Right renal pelvis (tissue), 4 donors: ENCODE measurements at places on chromosomes 5 and 9.

- no peak for DNase-seq
Observed at GRCh38 chr9:86637515-86637914, 283.3 kb upstream of the TUT7 start.

DNA sequence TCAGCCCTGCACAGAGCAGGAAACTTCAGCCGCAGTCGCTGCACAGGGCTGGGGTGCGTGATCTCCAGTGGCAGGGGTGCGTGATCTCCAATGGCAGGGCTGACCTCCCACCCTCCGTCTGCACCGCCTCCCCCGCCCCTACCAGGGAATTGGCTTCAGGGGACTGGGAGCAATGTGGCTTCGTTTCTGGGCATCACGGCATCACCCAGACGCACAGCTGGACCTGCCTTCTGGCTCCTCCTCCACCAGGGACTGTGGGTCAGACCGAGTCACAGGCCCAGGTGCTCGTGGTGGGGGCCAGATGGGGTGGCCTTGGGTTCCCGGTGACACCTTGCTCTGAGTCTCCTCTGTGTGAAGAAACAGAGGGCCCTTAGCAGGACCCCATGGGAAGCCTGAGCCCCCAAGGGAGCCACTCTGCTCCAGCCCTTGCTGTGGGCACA lies 51.1 kb downstream of the AHRR start:
- no peak for DNase-seq

GRCh38 chr5:120555345-120555744 lies 91.2 kb downstream of the PRR16 start:
- no peak for DNase-seq

- DNase-seq = no peak
Observed at GRCh38 chr5:58405175-58405574, 54.7 kb downstream of the PLK2 start.

- no peak for DNase-seq
Observed at GRCh38 chr5:19745247-19745646, 242.8 kb downstream of the CDH18 start.

GRCh38 chr5:175845229-175845628 lies 26.1 kb upstream of the CPLX2 start:
- DNase-seq = no peak

GRCh38 chr9:26244661-26245451 lies 566.6 kb upstream of the TUSC1 start:
- no peak for DNase-seq

GRCh38 chr9:128494108-128494745 lies 10.3 kb upstream of the GLE1 start:
- no peak for DNase-seq

GRCh38 chr9:32431196-32431595 lies 46.8 kb downstream of the ACO1 start:
- no peak for DNase-seq

DNA sequence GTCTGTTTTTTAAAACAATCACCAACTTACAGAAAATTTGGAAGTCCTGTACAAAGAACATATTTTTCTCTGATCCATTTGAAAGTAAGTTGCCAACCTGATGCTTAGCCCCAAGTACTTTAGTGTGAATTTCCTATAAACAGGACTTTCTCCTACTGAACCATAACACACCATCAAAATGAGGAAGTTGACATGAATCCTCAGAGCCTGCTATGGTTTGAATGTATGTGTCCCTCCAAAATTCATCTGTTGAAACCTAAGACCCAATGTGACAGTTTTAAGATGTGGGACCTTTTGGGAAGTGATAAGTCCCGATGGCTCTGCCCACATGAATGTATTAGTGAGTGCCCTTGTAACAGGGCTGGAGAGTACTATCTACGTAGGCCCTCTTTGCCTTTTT lies 6.4 kb upstream of the ACOT12 start:
- no peak for DNase-seq

- DNase-seq = no peak
Observed at GRCh38 chr5:55993731-55994494, 850 bp downstream of the IL6ST start.

GRCh38 chr9:96493757-96494156 lies 43.8 kb downstream of the HABP4 start:
- no peak for DNase-seq

DNA sequence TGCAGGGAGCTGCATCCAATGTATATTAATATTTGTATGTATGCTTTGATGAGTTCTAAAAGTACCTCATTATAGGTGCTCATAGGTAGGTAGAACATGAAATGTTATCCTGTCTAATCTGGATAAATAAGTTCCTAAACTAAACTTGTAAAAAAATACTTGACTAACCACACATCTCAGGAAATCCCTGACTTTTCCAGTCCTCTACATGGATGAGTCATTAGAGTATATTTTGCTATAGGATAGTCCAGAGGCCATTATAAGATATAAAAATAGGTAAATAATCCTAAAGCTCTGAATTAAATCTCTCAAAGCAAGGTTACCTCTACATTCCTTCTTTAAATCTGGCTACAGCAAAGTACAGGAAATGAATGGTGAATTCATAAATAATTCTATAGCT lies 404.3 kb downstream of the RAB3C start:
- no peak for DNase-seq

DNA sequence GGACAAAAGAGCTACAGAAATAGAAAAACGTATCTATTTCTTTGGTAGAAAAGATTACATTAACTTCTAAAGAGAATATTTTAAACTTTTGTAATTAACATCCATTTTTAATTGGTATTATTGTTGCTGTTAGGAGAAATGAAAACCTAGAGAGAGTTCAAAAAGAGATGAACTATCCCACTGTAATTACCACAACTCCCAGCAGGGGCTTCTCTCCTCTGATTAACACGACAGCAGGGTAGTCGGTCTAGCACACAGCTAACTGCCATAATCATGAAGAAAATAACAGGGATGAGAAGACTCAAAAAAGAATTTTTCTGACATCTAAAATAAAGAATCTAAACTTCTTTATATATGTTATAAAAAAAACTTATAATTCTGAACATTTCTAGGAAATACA lies 86.2 kb upstream of the CDH9 start:
- no peak for DNase-seq

DNA sequence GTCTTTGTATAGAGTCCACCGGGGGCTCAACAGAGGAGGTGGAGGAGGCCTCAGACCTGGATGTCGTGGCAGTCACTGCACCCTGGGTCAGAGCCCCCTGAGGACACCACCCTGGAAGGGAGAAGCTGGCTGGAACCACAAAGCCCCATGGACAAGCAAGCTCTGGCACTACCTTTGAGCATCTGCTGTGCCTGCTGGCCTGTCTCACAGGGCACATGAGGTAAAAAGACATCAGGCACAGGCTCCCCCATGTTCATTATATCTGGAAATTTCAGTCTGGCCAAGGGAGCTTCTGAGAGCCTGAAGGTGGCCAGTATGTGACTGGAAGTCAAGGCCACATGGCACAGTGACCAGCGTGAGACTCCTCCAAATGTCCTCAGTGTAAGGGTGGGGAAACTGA lies 22.9 kb downstream of the KCNMB1 start:
- no peak for DNase-seq

DNA sequence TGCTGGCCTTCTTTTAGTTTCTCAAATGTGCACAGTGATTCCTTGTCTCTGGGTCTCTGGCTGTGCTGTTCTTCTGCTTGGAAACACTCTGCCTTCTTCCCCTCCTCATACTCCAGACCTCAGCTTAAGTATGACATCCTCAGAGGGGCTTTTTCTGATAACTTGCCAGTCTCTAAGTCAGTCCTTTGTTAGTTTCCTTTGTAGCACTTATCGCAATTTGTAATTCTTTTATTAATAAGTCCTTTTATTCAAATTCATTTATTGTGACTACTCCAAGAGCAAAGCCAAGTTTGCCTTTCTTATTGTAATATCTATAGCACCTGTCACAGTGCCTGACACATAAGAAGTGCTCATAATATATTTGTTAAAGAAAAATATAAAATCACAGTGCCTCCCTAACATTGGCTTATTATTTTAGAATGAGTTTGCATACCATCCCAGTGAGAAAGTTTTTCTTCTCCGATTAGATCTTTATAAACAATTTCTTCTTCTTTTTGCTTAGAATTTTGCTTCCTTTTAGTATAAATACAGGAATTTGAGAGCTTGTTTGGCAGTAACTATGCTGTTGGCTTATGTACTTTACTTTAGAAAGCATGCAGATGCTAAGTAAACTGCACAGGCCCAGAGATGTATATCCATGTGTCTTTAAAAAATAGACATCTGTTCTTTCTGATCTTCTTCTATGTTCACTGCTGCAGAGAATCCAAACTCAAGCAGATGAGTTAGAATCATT lies 198.0 kb downstream of the GAS1 start:
- DNase-seq = no peak

- DNase-seq = no peak
Observed at GRCh38 chr5:56964173-56964572, 12.2 kb upstream of the MIER3 start.

DNA sequence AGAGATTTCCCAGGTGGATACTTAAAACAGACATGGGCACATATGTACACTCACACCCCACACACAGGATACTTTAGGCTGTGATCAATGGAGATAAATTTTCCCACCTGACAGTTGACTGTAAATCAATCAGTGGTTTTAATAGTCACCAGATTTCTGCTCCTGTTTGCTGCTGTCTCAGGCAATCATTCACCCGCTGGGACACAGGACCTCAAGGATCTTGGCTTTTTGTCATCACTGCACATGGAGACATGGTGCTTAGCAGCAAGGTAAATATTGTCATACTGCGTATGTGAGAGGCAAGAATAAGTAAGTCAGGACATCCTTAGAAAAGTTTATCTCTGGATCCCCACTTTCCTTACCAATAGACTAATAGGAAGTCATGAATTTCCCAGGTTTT lies 60.8 kb upstream of the KLF9 start:
- DNase-seq = no peak

DNA sequence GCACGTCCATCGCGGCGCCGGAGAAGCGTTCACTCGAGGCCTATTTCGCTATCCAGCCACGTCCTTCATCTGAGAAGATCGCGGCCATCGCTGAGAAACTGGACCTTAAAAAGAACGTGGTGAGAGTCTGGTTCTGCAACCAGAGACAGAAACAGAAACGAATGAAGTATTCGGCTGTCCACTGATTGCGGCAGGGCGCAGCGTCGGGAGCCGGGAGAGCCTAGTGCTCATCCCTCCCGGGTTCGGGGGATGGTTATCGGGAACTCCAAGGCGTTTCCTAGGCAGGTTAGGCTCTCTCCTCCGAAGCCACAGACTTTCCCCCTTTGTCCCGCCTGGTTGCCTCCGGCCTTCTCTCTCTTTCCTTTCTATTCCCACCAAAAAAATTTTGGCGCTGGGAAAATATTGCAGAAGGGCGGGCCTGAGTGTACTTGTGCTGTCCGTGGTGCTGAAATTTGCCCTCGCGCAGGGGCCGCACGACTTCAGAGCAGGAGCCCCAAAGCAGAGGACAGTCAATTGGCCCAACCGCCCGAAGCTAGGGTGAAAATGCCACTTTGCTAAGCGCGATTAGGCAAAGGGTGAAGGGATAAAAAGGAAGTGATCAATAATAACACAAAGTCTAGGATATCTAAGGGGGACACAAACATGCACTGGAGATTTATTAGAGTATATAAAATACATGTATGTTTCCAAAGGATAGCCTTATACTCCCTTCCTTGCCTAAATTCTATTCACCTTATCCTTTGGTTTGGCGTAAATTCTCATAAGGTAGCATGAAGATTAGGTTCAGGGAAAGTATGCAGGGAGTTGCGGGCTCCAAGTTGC lies 1.8 kb downstream of the POU4F3 start:
- peak; percentile 79 for DNase-seq

- DNase-seq = peak; percentile 13
Observed at GRCh38 chr9:111036429-111036789, 1.9 kb downstream of the LPAR1 start.

GRCh38 chr5:84597904-84598303 lies 213.2 kb upstream of the EDIL3 start:
- no peak for DNase-seq

- DNase-seq = no peak
Observed at GRCh38 chr5:172411484-172412072, 42.7 kb downstream of the SH3PXD2B start.

GRCh38 chr9:87708546-87708945 lies 17.4 kb upstream of the CTSL start:
- DNase-seq = no peak

DNA sequence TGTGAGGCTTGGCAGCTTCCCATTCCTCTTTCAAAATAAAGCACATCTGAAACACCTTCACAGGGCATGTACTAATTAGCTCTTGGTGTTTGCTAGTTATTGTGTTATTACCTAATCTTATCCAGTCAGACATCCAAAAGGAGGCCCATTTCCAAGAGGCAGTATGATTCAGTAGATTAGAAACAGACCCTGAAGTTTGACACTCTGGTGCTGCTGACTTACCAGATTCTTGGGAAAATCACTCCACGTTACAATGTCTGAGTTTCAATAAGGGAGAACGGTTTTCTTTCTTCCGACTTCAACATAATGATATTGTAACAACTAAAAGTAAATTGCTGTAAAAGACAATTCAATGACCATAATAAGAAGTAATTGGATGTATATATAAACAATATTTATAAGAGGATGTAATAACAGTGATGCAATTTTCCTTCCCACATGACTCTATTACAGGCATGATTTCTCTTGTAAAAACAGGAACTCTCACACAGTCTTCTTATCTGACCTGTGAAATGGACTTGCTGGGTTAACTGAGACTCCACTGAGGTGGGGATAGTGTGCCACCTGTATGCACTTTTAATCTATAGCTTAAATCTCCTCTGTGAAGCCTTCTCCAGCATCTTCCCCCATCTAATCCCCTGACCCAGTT lies 181.3 kb upstream of the ELL2 start:
- DNase-seq = no peak

DNA sequence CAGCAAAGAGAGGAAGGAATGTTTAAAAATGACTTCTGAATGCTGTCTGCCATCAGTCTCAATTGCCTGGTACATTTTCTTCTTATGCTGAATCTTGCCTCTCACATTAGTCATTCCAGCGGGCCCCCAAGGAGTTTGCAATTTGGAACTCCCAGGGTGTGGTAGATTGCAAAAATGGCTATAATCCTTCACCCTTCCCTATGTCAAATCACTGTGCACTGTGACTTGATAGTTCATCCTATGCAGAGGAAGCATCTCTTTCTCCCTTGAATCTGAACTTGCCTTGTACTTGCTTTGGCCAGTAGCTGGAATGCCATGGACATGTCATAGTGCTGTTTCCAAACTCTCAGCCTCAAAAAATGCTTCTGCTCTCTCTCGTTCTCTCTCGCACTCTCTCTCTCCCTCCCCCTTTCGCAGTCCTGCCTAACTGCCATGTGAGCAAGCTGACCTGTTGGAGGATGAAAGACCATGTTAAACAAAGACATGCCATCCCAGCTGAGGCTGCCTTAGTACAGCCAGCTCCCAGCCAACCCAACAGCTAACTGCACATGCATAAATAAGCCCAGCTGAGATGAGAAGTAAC lies 284.0 kb upstream of the TLE4 start:
- no peak for DNase-seq

- no peak for DNase-seq
Observed at GRCh38 chr9:127184641-127185040, 62.2 kb upstream of the ANGPTL2 start.

GRCh38 chr9:101737705-101738565 lies 512 bp downstream of the GRIN3A start:
- no peak for DNase-seq

DNA sequence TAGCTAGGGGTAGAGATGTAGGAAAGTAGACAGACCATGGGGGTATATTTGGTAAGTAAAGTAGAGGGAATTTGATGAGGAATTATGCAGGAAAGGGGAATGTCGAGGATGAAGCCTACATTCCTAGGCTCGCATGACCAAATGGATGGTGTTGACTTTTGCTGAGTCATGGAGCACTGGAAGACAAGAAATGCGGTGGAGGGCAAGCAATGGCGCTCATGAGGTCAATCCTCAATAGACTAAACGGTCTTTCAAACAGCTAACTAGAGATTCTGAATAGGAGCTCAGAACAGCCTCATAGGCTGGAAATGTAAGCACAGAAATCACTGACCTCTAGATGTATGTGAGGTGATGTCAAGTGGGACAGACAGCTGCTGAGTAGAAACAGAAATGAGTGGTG lies 50.7 kb upstream of the FST start:
- no peak for DNase-seq
